Epithelial cell of alveolus of lung (primary cell): ENCODE measurements at places on chromosomes 13 and 19. TPM values are rescaled to one million over a fixed set of nuclear protein-coding genes. Genes with fewer than 3 reads are reported as not detected.

The KLK2 gene
- not detected in 2 replicates for total RNA-seq

The NLRP4 gene
- not detected in 2 replicates for total RNA-seq

The LCP1 gene
- 0.56 and 5.8 TPM in 2 replicates for total RNA-seq

The NKG7 gene
- total RNA-seq: not detected in 2 replicates

The SMIM24 gene
- total RNA-seq: not detected in 2 replicates

The B3GNT8 gene
- total RNA-seq: 1.8 and 8.7 TPM in 2 replicates

The CPB2 gene
- total RNA-seq: not detected in 2 replicates
